ENCODE measurements at places on chromosomes 12 and 14. TPM values are rescaled to one million over a fixed set of nuclear protein-coding genes. Genes with fewer than 3 reads are reported as not detected.

TMX1 gene
- total RNA-seq, result 17.4 TPM

INSM2 gene
- not detected for total RNA-seq

FAM186B gene
- total RNA-seq, result 1.9 TPM

LRTM2 gene
- total RNA-seq, result not detected

GPR135 gene
- total RNA-seq, result 1.5 TPM

SPRYD4 gene
- 2.0 TPM for total RNA-seq

FOXN4 gene
- total RNA-seq, result not detected

MYF6 gene
- total RNA-seq, result 0.31 TPM

CABP1 gene
- total RNA-seq, result not detected

SALL2 gene
- 38.4 TPM for total RNA-seq
